HEK293T (cell line): ENCODE measurements at places on chromosomes 4 and X.

DNA sequence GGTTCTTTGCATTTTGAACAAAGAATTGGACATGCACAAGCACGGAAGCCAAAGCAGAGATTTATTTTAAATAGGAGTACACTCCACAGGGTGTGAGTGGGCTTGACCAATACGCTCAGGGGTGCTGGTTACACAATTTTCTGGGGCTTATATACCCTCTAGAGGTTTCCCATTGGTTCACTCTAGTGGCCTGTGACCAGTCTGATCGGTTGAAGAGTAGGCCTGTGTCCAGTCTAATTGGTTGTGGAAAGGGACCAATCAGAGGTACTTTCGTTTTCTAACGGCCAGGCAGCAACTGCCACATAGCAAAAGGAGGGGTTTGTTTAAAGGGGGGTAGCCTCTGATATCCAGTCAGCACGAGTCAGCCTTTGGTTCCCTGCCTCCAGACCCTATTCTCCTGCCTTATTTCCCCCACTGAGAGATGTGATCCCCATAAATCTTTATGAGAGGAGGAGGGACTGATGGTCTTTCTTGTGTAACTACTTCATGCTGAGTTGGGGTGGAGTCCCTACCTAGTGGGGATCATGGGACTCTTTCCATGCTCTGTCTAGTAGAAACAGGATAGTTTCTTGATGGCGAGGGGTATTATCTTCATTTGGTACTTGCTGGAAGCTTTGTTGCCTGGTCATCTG, 11.3 kb upstream of the AREG start:
- no peak for DNase-seq

- peak; percentile 53 for DNase-seq
These were observed 142.9 kb downstream of the TMEM164 start for GRCh38 chrX:110145854-110146253.

- DNase-seq, result no peak
These were observed 658 bp downstream of the SCOC start for GRCh38 chr4:140374130-140374477.

GRCh38 chr4:22551550-22551949, 35.7 kb upstream of the ADGRA3 start:
- no peak for DNase-seq

DNA sequence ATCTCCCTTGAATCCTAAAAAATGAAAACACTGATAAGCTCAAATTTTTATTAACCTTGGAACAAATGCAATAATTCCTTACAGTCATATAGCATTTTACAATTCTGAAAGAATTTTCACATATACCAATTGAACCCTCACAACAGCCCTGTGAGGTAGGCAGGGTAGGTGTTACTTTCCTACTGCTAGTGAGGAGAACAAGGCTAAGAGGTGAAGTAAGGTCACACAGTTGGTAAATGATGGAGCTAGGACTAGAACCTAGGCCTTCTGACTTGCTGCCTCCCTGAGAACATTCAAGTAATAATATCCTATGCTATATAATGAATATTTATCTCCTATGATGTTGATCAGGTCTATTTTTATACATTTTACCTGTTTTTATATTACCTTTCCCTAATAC, 9.7 kb downstream of the TAF9B start:
- no peak for DNase-seq

DNA sequence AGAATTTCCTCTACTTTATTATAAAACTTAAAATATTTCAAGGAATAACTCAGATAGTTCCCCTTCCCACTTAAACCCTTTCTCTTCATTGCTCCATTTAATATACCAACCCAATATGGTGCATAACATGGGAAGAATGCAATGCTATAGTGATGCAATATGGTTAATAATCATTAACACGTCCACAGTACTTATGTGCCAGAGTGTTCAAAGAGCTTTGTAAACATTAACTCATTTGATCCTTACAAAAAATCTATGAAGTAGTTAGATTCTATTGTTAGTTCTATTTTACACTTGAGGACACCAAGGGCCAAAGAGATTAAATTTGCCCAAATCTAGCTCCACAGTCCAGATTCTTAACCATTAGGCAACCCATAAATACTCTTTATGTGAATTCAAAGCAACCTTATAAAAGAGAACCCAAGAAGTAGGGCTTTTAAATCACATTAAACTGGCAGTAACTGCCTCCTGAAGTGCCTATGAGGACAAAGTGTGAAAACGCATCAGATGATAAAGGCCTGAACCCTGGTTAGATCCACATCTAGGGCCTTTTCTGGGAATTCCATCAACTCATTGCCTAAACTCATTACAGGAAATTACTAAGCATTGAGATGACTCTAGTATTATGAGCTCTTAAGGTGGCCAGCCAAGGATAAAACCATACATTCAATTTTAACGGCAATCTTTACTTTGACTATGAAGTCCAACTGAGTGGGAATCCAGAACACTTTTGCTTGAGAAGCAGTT, 94.3 kb downstream of the AREG start:
- no peak for DNase-seq

GRCh38 chrX:22481436-22481835, 208.7 kb downstream of the CBLL2 start:
- no peak for DNase-seq

- DNase-seq, result peak; percentile 8
These were observed 775 bp downstream of the KCTD8 start for GRCh38 chr4:44447563-44448504.

DNA sequence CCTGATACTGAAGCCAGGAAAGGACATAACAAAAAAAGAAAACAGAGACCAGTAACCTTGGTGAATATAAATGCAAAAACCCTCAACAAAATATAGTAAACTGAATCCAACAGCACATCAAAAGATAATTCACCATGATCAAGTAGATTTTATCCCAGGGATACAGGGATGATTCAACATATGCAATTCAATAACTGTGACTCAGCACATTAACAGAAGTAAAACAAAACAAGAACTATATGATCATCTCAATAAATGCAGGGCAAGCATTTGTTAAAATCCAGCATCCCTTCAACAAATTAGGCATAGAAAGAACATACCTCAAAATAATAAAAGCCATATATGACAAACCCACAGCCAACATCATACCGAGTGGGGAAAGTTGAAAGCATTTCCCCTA, 112.0 kb downstream of the HHIP start:
- DNase-seq, result no peak

DNA sequence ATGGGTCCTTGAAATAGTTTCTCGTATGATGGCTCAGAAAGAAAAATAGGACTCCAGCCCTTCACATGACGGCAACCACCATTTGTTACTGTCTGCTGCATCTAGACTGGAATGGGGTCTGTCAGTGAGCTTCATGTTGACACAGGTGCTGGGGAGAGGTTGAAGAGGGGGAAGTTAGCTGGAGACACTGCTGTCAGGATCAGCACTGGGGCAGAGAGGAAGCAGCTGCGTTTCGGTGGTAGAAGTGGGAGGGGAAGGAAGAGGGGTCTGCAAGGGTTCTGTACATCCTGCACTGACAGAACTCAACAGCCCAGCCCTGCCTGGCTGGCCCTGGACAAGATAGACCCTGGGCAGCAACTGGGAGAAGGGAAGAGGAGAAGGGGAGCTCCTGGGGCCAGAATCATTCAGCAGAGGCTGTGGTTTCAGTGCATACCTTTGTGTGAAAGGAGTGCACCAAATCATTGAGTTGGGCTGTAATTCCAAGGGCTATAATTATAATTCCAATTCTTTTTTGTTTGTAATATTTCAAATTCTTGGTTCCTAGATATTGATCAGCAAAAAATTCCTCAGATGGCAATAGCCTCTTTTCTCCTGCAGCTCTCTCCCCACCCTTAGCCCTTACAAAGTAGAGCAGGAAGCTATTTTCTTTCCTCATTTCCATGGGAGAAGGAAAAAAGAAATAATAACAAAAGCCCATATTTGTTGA, 119.4 kb upstream of the C1GALT1C1 start:
- DNase-seq, result no peak

GRCh38 chr4:166257891-166258290, 384.9 kb downstream of the TLL1 start:
- no peak for DNase-seq

DNA sequence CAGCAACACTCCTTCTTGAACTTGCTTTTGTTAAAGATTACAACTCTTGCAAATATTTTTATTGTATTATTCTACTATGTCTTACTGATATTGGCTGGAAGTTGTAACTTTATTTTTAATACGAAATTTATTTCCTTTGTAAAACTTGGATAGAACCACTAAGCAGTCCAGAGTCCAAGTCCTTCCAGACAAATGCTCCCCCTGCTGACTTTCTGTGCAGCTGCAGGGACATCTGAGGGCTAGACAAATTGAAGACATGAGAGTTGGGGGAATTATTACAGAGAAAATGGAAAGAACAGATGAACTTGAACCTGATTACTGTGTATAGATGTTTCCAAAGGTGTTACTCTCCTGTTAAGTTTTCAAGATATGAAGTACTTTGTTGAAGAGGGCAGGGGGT, 238.8 kb downstream of the GRIA3 start:
- peak; percentile 51 for DNase-seq

DNA sequence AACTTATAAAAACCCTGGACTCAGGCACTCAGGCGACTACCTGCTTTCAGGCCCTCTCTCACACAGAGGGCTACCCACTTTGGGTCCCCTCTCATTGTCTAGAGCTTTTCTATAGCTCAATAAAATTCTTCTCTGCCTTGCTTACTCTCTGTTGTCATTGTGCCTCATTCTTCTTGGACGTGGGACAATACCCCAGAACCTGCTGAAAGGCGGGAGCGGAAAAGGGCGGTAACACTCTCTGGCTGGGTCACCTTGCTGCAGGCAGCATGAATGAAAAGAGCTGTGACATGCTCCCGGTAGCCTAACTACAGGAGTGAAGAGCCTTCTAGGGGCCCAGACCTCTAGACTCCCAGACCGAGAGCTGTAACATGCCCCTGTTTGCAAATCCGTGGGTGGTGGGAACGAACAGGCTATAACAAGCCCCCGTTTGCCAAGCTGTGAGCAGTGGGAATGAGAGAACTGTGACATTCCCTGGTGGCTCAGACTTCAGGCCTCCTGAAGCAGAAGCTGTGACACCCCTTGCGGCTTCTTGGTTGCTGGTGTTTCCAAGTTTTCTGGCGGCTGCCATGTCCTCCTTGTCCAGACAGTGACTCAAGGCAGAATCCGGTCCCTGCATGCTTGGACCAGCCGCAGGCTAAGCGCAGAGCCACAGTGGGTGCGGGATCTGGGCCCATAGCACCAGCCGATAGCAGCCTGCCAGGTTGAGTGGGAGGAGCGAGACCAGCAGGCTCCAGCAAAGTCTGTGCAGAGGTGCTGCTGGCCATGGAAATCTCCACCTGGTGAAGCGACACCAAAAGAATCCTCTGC, 684.6 kb downstream of the ARAP2 start:
- DNase-seq, result no peak

DNA sequence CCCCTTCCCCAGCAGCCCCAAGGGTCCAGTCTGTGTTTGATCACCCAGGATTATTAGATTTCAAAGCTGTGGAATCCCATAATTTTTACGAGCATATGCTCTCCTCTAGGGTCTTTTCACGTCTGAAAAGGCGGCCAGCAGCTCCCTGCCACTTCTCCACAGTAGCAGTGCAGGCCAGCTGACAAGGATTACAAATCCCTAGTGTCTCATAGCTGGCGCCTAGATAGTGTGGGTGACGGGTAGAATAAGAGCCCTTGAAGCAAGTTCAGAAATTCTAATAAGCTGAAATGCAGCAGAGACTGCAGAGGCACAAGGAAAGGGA, 79.4 kb downstream of the RLIM start:
- DNase-seq, result no peak
